ENCODE measurements at places on chromosomes 2 and 18. TPM values are rescaled to one million over a fixed set of nuclear protein-coding genes. Genes with fewer than 3 reads are reported as not detected.

DNA sequence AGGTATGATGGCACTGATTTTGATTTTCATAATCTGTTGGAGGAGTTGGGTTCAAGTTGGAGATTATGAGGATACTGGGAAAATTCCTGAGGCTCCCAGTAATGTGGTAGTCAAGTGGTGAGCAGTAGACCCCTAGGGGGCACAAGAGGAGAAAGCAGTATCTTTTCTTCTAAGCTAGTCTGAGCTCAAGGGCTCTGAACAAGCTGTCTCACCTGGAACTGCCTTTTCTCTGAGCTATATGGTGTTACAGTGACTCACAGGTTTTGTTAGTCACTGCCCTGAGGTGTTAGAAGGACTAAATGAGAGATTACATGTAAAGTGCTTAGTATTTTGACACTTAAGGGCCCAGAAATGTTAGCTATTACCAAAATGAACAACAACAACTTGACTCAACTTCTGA is 42.2 kb downstream of the CD302 start:
- H3K36me3 ChIP-seq, result peaks cover 28% of the 10 kb centered on the region
- H3K4me3 ChIP-seq, result no peak overlapping the region

DNA sequence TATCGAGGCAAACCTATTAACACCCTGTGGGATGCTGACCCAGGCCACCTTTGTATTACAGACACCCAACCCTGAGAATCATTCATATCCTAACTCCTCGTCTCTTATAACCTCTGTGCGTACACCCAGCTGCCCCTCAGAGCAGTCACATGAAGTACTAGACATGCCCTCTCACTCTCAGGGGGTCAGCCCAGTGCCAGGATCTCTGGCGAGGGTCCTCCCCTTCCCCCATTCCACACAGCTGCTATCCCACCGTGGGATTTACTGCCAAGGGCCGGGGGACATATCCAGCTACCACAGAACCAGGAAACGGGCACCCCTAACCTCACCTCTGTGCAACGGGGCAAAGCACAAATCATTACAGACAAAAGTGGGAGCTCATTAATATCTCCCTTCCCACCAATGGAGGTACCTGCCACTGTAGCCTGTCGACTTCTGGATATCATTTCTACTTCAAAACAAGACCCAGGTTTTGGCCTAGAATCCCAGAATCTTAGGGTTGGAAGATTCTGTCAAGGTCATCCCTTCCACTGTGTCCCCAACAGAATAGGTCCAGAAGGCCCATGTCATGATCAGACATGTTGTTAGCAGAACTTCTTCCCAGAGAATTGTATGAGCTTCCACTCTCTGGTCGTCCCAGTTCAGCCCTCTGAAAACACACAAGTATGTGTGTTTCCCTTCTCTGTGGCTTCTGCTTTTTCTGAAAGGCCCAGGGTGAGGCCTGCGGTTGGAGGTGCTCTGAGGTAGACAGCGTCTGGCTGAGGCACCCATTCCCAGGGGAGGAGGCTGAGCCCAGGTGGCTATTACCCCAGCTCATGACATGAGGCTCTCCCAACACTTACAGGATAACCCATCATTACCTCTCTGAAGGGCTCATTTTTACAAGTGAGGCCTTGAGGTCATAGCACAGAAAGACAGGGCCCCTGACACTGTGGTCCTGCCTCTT is 1.7 kb downstream of the TMBIM1 start:
- DNase-seq, result no peak
- no peak overlapping the region for H3K27ac ChIP-seq
- no peaks in the 10 kb centered on the region for H3K27me3 ChIP-seq
- H3K4me3 ChIP-seq, result no peak overlapping the region

DNA sequence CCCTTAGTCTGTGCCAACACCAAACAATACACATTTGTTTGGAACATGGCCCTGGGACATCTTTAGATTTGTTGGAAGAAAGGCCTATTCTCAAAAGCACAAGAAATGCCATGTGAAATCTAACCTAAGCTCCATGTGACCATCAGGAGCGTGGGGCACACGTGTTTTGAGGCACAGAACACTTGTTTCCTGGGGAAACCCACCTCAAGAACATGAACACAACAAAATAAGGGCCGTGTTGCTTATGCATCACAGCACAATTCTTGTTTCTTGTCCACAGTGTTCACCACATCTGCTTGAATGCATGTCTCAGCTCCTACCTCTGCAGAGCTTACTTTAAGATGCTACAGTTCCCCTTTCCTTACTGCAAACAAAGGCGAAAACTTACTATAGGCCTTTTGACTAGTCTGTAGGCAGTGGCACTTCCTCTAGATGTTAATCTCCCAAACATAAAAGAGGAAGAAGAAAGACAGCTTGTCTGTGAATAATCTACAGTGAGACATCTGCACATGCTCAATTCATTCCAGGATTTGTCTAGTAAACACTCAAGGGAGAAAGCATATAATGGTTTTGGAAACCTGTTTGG is 165.0 kb downstream of the ANKRD44 start:
- peaks cover 27% of the 10 kb centered on the region for H3K4me1 ChIP-seq
- no peak overlapping the region for H3K4me3 ChIP-seq
- H3K27me3 ChIP-seq, result no peaks in the 10 kb centered on the region
- no peaks in the 10 kb centered on the region for H3K36me3 ChIP-seq
- DNase-seq, result no peak
- H3K27ac ChIP-seq, result peak overlapping the region; percentile 44

- no peaks in the 10 kb centered on the region for H3K27me3 ChIP-seq
- no peak overlapping the region for H3K4me3 ChIP-seq
- no peaks in the 10 kb centered on the region for H3K4me1 ChIP-seq
- peaks cover 23% of the 10 kb centered on the region for H3K36me3 ChIP-seq
- no peak for DNase-seq
Observed at GRCh38 chr18:70058916-70059315, 111.2 kb upstream of the CD226 start.

HRH4 gene
- total RNA-seq, result not detected

DNA sequence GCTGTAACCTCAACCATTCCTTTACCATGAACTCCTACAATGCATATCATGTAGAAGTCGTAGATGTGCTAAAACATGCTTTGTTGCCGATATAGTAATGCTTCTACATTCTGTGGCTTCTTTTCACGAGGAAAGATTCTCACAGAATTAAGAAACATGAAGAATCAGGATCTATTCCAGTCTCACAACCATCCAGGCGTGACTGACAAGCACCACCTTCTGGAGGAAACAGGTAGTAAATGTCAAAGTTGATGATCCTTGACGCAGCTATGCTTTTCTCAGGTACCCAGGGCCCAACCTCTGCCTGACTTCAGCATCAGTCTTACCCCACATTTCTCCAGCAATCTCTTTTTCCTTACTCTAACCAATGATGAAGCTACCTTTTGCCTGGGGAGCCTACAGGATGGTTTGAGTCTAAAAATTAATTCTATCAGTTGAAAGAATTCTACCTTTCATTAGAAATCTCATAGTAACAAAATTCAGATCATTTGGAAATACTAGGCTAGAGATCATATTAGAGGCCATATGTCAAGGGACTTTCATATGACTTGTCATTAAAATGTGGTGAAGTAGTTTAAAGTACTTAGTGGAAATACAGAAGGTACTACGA is 123.3 kb upstream of the RND3 start:
- no peaks in the 10 kb centered on the region for H3K27me3 ChIP-seq
- H3K4me3 ChIP-seq, result no peak overlapping the region
- H3K4me1 ChIP-seq, result peaks cover 23% of the 10 kb centered on the region
- H3K36me3 ChIP-seq, result no peaks in the 10 kb centered on the region
- no peak overlapping the region for H3K27ac ChIP-seq

FRZB gene
- 32.9 TPM for total RNA-seq

TCF23 gene
- not detected for total RNA-seq

DNA sequence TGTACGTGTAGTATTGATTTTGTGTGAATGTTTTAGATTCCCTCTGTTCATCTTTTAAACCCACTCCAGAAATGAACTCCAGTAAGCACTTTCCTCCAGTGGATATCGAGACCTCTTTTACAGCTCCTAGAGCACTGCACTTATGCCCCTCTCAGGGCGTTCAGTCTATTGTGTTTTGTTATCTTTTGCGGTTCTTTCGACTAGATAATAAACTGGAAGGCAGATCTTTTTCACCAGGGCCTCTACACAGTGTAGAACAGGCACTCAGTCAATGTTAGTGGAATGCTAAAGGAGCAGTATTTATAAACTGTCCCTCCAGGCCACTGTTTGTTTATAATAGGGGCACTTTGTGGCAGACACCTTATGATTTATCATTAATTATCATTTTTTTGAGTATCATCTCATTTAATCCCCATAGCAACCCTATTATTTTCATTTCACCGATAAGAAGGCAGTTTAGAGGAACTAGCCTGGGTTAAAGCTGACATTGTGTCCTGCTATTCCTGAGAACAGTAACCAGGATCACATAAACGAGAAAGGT is 742 bp upstream of the SOS1 start:
- peak overlapping the region; percentile 93 for H3K4me3 ChIP-seq
- no peak for DNase-seq
- H3K4me1 ChIP-seq, result peaks cover 62% of the 10 kb centered on the region
- no peaks in the 10 kb centered on the region for H3K27me3 ChIP-seq
- no peaks in the 10 kb centered on the region for H3K36me3 ChIP-seq
- H3K27ac ChIP-seq, result peak overlapping the region; percentile 95

ANKRD36B gene
- total RNA-seq, result 34.2 TPM

- no peak overlapping the region for H3K4me3 ChIP-seq
- no peak for DNase-seq
- no peaks in the 10 kb centered on the region for H3K36me3 ChIP-seq
Observed at GRCh38 chr2:218000136-218000535, 2.7 kb downstream of the TNS1 start.

- DNase-seq, result no peak
- H3K27me3 ChIP-seq, result no peaks in the 10 kb centered on the region
- no peaks in the 10 kb centered on the region for H3K36me3 ChIP-seq
- peaks cover 12% of the 10 kb centered on the region for H3K4me1 ChIP-seq
Observed at GRCh38 chr2:101432411-101433181, 42.3 kb downstream of the RFX8 start.

CLEC4F gene
- not detected for total RNA-seq

TTR gene
- not detected for total RNA-seq

DCTN1 gene
- 202 TPM for total RNA-seq

DNA sequence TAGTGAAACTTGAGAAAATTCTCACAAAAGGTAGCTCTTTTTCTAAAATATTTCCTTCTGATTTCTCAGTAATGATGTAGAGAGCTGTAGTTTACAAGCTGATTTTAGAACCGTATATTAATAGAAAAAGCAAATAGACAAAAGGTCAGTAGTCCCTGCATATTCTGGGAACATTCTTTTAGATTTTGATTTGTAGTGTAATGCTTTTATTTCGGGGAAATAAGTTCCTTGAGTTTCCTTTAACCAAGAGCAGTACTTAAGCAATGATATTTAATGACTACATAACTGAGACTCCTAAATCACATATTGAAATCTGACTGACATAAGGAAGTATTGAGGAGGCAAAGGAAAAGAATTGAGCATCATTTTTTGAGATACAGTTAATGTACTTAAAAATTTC is 22.4 kb downstream of the NBEAL1 start:
- H3K4me3 ChIP-seq, result no peak overlapping the region
- H3K27ac ChIP-seq, result no peak overlapping the region
- peaks cover 13% of the 10 kb centered on the region for H3K4me1 ChIP-seq
- no peaks in the 10 kb centered on the region for H3K27me3 ChIP-seq
- no peak for DNase-seq

DNA sequence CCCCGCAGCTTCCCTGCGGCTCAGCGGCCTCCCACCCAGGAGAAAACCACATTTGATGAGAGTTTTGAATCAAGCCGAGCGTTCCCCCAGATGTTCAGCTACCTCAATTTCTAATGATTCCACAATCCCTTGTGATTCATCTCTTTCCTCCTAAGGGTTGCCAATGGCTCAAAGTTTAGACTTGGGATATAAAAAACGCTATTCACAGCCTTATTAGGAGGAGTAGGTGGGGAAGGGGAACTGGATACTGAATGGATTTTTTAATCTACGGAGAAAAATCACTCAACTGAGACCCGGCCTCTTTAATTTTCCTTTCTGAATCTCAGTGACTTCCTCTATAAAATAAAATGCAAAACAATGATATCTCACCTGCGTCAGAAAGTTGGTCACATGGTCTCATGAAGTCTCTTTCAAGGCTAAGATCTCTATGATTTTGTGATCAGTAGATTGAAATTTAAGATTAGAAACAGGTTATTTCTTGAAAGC is 192.6 kb upstream of the TCF4 start:
- H3K27me3 ChIP-seq, result peaks cover 42% of the 10 kb centered on the region
- peak overlapping the region; percentile 72 for H3K4me3 ChIP-seq
- H3K36me3 ChIP-seq, result no peaks in the 10 kb centered on the region
- peaks cover 35% of the 10 kb centered on the region for H3K4me1 ChIP-seq
- H3K27ac ChIP-seq, result no peak overlapping the region

DNA sequence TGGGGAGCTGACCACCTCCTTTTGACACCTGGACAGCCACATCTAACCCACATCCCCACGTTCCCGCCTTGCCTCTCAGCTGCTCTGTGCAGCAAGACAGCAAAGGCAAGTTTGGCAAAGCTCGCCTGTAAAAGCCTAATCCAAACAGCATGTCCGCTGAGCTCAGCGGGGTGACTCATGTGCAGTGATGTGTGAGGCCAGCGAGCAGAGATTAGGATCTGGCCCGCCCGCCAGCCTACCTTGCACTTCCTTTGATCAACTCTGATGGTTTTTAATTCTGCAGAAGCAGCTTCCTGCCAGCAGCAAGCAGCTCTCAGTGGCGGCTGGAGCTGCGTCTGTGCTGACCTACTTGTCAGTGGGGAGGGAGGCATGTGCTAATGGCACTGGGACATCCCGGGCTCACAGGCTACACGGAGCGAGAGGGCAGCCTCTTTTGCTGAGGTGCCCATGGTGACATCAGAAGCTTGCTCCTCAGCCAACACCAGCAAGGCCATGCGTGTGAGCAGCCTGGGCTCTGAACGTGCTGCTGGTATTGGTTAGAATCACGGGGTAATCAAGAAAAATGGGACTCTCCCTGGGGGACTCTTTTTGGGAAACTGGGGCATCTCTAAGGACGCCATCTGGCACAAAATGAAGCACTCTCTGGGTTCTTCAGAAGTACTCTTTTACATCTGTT is 36.0 kb upstream of the EML4 start:
- peaks cover 33% of the 10 kb centered on the region for H3K4me1 ChIP-seq
- H3K36me3 ChIP-seq, result no peaks in the 10 kb centered on the region
- peak; percentile 12 for DNase-seq

KLHL14 gene
- total RNA-seq, result 2.4 TPM

SESTD1 gene
- total RNA-seq, result 99.7 TPM

DNA sequence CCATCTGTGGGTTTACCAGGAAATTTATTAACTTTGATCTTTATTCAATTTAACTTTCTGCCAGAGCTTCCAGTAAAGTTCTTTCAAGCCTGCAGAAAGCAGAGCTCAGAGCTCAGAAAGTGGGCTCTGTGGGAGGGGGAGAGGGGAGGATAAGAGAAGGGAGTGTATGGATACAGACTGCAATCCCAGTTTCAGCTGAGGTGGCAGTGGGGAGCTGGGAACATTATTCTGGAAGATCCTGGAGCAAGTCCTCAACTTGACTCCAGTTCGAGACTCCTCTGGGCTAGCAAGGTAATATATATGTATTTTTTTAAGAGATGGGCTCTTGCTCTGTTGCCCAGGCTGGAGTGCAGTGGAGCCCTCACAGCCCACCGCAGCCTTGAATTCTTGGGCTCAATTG is 108.9 kb upstream of the NABP1 start:
- no peak overlapping the region for H3K27ac ChIP-seq
- H3K36me3 ChIP-seq, result no peaks in the 10 kb centered on the region
- H3K4me3 ChIP-seq, result no peak overlapping the region
- peaks cover 8% of the 10 kb centered on the region for H3K4me1 ChIP-seq
